ENCODE measurements at places on chromosomes 1 and 21.

- DNase-seq = no peak
These were observed 7.2 kb upstream of the C8B start for GRCh38 chr1:56972976-56973375.

GRCh38 chr1:90502194-90502593 lies 214.9 kb downstream of the BARHL2 start:
- DNase-seq = no peak

DNA sequence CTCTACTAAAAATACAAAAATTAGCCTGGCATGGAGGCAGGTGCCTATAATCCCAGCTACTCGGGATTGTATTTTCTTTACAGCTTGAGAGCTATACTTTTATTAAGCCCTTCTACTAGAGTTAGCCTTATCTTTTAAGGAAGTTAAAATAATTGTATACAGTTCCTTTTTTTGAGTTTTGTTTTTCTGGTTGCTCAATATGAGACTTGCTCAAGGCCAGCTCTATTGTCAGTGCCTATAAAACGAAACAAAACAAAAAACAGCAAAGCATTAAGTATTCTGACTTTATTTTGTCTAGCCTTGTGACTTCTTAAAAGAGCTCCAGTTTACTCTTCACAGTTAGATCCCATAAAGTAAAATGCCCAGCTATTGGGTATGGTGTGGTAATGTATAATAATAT lies 17.2 kb downstream of the PKN2 start:
- DNase-seq = no peak

DNA sequence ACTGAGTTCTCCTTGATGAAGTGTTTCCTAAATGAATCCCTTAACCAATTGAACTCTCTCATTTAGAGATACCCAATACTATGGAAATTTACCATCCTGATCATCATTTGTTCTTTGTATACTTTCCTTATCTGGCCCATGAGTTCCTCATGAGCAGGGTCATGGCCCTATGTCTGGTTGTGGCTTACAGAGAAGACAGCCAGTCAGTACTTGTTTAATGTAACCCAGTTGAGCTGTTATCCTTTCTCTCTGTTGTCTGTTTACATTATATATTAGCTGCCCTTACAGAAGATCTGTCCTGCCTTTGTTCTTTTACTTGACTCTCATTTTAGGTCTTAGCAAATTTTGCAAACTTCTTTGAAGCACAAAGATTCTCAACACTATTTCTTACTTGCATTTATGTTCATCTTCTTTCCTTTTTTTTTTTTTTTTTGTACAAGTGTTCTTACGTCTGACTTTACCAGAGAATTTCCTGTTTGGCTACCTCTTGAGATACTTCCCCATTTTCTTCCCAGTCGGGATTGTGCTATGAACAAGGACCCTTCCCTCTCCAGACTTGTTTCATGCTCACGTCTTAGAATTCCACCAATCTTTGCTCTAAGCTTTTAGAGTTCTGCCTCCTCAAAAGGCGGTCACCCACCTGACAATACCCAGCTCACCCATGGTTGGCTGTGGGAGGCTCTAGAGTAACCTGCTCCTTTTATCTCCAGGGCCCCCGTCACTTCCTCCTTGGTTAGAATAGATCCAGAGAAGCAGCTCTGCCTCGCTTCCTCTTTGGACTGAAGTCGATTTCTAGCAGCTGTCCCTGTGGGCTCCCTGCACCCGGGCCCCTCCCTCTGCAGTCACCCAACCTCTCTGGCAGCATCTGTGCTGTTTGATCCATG lies 53.6 kb upstream of the RUNX1 start:
- peak; percentile 40 for DNase-seq

DNA sequence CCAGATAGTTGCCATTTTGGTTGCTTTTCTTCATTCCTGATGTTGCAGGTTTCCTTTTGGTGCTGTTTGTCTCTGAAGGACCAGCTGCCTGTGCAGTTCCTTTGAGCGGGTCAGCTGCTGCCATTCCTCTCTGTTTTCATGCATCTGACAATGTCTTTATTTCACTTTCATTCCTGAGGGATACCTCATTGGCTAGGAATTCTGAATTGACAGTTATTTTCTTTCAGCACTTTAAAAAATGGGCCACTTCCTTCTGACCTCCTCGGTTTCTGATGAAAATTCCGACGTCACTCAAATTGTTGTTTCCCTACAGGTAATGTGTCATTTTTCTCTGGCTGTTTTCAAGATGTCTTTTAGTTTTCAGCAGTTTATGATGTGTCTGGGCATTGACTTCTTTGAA lies 24.8 kb downstream of the CCSAP start:
- no peak for DNase-seq

- no peak for DNase-seq
These were observed 61.9 kb downstream of the PRDM2 start for GRCh38 chr1:13761883-13762282.

DNA sequence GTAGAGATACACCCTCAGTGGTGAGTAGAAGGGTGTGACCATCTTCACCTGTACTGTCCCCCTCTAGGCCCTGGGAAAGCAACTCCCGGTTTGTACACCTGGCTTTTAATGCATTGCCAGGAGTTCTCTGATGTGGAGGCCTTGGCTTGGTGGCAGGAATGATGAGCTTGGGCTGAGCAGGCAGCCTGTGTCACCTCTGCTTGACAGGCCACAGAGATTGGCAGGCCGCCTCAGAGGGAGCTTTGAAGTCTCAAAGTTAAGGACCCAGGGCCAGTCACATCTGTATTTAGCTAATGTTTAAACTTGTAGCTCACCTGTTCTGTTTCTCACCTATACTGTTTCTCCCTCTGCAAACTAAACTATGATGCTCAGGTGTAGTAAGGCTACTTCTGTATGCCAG lies 28.5 kb downstream of the HUNK start:
- no peak for DNase-seq

- no peak for DNase-seq
These were observed 17.1 kb downstream of the OLIG2 start for GRCh38 chr21:33042812-33043211.

GRCh38 chr21:38384238-38384560 lies 114.1 kb downstream of the ERG start:
- no peak for DNase-seq

GRCh38 chr1:3192825-3193224 lies 123.8 kb downstream of the PRDM16 start:
- DNase-seq = no peak

GRCh38 chr1:67399199-67399993 lies 30.8 kb downstream of the SERBP1 start:
- no peak for DNase-seq

DNA sequence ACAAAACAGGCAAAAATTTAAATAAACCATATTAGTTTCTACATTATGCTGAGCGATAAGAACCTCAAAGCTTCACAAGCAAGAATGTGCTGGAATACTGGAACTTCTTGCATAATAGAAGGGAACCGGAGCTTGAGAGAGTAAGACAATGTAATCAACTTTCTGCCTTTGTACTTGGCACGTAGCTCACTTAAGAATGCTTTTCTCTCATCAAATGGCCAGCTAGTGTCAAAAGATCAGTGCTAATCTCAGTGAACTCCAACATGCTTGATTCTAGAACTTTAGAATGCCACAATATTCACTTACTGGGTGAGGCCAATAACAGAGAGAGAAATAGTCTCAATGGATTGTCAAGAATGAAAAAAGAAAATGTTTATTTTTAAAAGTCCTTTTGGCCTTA lies 486.1 kb upstream of the LRRC7 start:
- DNase-seq = no peak

GRCh38 chr1:200626853-200627534 lies 6.4 kb upstream of the KIF14 start:
- no peak for DNase-seq

DNA sequence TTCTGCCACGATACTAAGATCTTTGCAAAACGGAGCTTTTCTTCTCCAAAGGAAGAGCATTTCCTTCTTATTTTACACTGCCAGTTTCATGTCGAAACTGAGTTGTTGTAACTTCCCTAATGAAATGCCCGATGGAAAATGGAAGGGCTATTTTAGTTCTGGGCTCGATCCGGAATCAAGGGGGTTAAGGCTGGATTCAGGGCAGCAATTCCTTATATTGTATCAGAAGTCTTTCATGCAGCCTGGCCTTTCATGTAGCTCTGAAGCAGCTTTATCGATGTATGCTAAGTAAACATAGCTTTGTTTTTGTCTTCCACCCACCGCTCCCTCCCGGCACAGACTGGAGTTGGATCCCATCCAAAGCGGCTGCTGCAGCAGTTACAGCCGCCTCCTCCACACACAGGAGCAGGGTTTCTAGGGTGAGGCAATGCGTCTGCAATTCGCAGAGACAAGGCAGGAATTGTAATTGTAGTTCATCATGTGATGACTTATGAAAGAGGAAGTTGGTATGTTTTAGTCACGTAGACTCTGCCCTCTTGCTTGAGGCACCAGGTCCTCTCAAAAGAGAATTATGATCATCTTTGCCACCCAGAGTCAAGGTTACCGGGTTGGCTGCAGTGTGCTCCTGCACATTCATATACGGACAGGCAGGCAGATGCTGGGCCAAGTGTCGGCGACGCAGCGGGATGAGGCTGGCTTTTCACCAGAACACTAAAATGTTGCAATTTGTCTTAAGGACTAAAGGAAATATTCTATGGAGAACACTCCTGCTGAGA lies 2.6 kb upstream of the IRF2BP2 start:
- DNase-seq = peak; percentile 83

- no peak for DNase-seq
These were observed 1.6 kb upstream of the KDF1 start for GRCh38 chr1:26961826-26962225.

DNA sequence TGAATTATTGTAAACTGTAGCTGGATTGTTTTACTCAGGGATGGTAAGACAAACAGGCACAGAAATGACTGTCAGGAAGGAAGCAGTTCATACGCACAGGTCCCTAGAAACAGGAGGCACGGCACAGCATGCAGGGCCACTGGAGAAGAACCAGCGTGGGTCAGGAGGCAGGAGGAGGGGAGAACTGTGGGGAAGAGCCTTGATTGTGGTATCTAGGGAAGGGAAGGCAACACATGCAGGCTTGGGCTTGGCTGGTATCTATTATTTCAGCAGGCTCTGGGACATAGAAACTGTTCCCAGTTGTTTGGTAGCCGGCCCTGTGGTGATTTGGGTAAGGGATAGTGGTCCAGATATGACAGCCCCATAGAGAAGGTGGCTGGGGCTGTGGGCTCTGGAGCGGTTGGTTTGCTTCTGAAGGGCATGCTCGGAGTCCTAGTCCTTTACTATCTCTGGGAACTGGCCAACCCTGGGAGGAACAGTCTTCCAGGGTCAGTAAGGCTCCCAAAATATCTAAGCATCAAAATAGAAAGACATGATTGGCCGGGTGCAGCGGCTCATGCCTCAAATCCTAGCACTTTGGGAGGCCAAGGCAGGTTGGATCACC lies 43.1 kb upstream of the CCSAP start:
- no peak for DNase-seq
